Activated naive CD4-positive, alpha-beta T cell treated with anti-CD3 and anti-CD28 coated beads, Interleukin-2, amount 50 U/mL, for 72 hours (primary cell): ENCODE measurements at places on chromosomes 7 and 10.

- DNase-seq = no peak
Measured at GRCh38 chr10:34835908-34836508, 20.9 kb upstream of the PARD3 start.

- no peak for DNase-seq
Measured at GRCh38 chr7:78062214-78062613, 263.6 kb downstream of the PHTF2 start.

GRCh38 chr7:155351120-155351870 lies 53.6 kb downstream of the INSIG1 start:
- no peak for DNase-seq

DNA sequence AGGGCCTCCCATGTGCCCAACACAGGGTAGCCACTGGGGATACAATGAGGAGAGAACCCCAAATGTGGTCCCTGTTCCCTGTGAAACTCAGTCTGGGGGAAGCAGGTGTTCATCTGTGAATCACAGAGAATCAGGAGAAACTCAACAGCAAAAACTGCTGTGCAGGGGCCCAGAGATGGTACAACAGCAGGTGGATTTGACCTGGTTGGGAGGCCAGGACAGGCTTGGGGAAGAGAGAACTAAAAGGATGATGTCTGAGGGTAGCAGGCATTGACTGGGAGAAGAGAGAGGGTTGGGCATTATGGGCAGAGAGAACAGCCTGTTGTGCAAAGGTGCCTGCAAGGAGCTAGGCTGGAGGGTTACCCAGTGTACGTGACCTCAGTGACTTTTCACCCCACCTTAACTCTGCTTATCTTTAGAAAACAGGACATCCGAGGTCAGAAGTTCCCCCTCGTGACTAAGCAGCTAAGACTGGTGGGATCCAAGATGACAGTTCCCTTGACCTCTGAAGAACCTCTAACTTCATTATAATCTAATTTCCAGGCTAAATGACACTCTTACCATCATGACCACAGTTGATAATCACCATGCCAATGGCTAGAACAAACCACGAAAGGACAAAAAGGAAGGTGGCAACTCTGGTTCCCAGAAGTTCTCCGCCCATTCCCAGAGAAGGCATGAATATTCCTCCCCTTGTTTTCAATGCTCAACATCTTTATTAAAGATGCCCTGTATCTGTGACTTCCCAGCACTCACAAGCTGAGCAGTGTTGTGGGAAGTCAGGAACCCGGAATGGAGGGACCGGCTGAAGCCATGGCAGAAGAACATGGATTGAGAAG lies 5.1 kb upstream of the ADAMTS14 start:
- DNase-seq = no peak

GRCh38 chr7:78443811-78444210 lies 645.2 kb downstream of the PHTF2 start:
- no peak for DNase-seq

- no peak for DNase-seq
Measured at GRCh38 chr10:69867699-69868558, 66.2 kb downstream of the COL13A1 start.

DNA sequence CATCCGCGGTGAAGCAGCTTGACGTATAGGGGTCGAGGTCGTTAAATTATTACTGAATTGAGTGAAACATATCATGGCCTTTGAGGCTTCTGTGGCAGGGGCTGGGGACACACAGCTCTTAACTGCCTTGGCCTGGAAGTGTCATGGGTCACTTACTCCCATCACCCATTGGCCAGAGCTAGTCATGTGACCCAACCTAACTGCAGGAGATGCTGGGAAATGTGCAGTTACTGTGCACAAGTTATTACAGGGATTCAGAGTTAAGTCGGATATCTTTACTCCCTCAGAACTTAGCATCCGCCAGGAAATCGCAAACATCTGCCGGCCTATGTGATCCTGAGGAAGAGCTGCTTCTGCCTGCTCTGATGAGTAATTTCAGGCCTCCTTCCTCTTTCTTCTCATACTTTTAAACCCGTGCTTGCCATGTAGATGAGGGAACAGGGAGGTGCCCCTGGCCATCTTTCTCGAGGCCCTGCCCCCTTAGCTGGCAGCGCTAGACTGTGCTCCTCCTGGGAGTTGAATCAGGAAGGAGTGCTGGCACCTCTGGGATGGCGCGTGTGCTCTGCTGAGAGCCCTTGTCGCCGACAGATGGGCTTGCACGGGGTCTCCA lies 203.6 kb downstream of the TCF7L2 start:
- DNase-seq = no peak

GRCh38 chr10:43444897-43445466 lies 8.1 kb downstream of the ZNF487 start:
- no peak for DNase-seq

- no peak for DNase-seq
Measured at GRCh38 chr7:114504586-114504985, 90.0 kb downstream of the FOXP2 start.
